ENCODE measurements at places on chromosomes 12 and 14.
A peak's percentile ranks its signal among the peaks of the same experiment; 100 is the strongest.

- no peak for DNase-seq
Measured at GRCh38 chr12:6171409-6172015, 28.7 kb upstream of the CD9 start.

GRCh38 chr12:127809275-127809674, 457.7 kb upstream of the TMEM132C start:
- no peak for DNase-seq

DNA sequence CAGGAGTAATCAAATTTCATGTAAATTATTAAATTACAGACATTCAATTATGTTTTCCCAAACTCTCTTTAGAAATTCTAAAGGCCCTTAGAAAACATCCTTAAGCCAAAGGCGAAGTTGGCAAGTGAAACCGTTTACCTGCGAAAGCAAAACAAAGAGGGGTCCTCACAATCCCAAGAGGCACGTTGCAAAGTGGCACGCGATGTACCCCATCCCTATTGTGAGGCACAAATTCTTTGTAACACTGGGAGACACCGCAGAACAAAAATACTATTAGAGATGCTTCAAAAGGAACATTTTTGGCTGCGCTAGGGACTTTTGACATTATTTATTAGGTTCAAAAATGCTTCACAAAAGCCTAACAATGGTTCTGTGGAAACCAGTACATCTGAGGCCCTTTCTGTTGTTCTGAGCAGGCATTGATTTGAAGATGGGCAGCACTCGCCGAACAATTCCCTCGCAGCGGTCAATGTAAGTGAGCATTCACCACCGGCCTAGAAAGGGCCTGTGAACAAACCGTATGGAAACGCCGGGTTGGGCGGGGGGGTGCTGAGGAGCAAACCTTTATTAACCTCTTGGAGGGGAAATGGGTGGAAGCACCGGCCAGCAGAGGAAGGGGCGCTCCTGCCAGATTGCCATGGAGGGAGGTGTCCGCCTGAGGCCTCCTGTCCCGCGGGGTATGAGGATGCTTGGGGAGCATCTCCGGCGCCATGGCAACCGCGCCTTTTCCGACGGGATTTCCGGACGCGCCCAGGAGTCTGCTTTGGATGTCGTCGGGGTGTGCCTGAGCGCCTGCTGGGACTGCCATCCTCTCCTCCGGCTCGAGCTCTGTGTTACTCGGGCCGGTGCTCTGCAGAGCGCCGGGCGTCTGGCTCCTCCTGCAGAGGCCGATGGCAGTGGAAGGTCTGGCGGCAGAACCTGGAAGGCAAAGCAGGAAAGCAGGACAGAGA, 193.9 kb downstream of the C12orf42 start:
- DNase-seq: no peak

DNA sequence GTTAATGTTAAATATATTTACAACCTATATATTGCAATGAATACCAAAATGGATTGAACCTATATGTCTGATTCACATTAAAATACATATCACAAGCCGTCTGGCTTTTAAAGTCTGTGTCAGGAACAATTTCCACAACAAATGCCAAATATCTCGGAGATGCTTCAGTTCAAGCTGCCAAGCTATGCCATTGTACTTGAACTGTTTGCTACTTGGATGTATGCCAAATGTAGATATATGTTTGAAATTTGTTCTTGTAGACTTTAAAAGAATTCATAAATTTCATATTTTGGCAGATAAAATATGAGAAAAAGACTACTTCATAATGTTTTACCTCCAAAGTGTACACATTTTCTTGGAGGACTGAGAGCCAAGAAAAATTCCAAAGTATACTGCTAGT, 37.0 kb downstream of the WASHC3 start:
- no peak for DNase-seq

DNA sequence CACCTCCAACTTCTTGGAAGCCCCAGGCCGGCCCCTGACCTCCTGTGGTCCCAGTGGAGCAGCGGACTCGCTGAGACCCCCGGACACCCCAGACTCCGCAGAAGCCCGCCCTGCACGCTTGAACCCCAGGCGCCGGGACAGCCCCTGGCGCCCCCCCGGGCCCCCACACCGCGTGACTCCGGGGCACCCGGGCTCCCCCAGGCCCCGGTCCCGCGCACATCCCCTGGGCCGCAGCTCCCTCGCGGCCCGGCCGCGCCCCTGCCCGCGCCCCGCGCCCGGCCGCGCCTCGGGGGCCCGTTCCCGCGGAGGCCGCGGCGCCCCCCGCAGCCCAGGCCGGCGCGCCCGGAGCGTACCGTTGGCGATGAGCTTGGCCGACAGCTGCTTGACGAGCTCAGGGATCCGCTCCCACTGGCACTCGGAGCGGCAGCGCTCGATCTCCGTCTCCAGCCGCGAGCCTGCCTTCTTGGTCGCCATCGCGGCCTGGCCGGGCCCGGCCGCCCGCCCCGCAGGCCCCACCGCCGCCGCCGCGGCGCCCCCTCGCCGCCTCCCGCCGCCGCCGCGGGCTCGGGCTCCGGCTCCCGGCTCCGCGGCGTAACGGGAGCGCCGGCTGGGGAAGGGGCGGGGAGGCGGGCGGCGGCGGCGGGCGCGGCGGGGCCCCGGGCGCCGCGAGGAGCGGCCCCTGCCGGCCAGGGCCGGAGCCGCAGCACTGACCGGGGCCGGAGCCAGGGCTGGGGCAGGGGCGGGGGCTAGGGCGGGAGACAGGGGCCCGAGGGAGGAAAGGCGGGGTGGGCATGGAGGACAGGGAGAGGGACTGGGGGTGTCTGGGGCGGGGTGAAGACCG, at the start of gene TTC7B:
TSS of gene TTC7B (minus strand) at position 609 of the 841 bp plus-strand sequence. CDS start at position 474, 135 bp downstream.
- DNase-seq: peak; percentile 57

GRCh38 chr14:21070083-21070609, at the start of gene ARHGEF40:
Gene ARHGEF40, plus strand, starts transcription at chr14:21070304. Its CDS starts 93 bp downstream, at chr14:21070397.
- DNase-seq: peak; percentile 47

DNA sequence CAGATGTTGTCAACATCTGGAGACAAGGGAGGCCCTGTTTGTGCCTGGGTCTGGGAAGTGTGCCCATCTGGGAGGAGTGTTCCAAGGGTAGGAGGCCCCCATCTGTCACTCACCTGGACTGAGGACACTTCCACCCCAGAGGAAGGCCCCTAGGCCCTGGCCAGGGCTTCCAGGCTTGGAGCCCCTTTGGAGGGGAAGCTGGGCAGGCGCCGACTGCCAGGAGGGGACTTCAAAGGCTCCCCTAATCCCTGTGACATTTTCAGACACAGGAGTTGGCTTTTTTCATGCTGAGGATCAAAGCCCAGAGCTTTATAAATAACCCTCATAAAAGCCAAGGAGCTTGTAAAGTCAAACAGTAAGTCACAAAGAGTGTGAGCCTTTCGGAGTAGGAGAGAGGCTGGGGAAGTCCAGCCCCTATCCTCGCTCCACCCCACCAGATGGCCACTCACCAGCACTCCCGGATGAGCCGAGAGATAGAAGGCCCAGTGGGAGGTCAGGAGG, 17.6 kb upstream of the FAM222A start:
- DNase-seq: peak; percentile 81

DNA sequence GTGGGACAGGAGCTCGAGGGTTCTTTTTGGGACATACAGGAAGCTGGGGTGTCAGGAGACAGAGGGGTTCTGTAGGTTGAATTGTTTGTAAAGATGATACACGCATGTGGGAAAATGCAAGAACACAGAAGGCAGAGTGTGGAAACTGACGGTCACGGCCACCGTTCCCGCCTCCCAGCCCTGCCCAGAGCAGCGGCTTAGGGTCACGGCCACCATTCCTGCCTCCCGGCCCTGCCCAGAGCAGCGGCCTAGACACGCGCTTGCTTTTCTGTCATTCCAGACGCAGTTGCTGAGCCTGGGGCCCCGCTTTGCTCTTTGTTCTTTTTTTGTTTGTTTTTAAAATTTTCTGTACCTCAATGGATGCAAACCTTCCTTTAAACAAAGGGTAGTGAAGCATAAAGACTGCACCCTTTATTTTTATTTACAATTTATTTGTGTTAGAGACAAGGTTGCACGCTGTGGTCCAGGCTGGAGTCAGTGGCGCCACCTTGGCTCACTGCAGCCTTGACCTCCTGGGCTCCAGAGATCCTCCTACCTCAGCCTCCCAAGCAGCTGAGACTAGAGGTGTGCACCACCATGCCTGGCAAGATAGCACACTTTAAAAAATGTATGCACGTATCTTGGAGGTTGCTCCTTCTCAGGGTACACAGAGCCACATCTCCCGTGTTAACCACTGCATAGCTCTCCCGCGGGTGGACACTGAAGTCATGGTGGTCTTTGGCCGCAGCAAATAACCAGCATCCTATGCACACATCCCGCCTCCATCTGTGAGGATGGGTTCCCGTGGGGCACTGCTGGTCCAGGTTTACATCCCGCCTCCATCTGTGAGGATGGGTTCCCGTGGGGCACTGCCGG, 142.3 kb downstream of the ADGRD1 start:
- DNase-seq: no peak

Data from NCI-H82 (cell line).